ENCODE measurements at places on chromosomes 2 and 18.
A peak's percentile ranks its signal among the peaks of the same experiment; 100 is the strongest.

GRCh38 chr18:69628774-69629359, 228.2 kb downstream of the DOK6 start:
- ATAC-seq: no peak

- ATAC-seq: no peak
Measured at GRCh38 chr2:160687629-160688028, 194.0 kb upstream of the RBMS1 start.

DNA sequence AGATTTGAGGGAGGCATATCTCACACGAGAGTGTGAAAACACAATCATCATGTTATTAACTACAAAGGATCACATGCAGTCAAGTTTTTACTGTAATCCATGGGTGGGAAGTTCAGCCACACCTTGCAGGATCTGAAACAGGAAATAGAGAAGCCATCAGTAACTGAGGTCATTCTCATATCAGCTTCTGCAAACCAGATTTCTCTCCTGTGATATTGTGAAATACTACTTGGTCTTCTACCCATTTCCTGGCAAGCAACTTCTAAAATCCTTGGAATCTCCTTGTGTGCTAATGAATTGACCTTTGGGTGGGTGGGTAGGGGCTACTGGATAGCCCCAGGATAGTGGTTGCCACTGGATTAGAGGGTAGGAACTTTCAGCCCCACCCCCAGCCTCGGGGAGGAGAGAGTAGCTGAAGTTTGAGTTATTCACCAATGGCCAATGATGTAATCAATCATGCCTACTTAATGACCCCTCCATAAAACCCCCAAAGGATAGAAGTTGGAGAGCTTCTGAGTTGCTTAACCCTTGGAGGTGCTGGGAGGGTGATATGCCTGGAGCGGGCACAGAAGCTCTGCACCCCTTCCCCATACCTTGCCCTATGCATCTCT, 25.6 kb upstream of the TGIF1 start:
- peak; percentile 33 for ATAC-seq

- ATAC-seq: peak; percentile 62
Measured at GRCh38 chr2:161625314-161625919, 1.2 kb downstream of the SLC4A10 start.

DNA sequence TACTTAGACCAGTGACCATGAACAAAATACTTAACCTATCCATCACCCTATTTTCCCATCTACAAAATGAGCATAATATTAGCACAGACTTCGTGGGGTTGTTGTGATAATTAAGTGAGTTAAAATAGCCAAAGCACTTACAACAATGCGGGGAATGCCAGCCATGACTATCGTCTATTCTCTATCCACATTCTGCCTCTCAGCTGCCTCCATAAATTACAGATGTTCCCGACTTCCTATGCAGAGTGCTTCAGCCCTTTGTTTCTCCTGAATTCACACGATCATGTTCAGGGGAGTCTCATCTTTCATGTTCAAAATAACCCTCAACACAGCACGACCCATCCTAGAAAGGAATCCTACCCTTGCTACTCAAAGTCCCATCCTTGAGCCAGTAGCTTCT, 211.6 kb downstream of the EN1 start:
- peak; percentile 67 for ATAC-seq

DNA sequence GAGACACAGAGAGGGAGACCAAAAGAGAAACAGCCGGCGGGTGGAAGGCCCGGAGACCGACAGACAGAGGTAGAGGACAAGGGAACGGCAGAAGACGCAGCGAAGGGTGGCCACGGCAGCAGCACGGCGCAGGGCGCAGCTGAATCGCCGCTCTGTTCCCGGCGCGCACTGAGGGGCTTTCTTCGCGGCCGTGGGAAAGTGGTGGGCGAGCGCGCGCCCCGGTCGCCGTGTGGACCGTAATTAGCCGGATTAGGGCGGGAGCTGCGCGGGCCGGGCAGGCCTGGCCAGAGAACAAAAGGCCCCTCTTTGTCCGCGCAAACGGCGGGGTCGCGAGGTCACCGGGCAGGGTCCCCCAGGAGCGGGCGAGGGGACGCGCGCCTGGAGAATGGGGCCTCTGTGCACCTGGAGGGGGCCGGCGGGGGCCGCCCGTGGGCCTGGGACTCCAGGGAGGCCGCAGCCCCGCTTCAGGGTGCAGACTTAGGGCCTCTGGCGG, 158.3 kb downstream of the ZFP36L2 start:
- ATAC-seq: peak; percentile 56

- no peak for ATAC-seq
Measured at GRCh38 chr2:128787616-128788015, 468.9 kb upstream of the HS6ST1 start.

DNA sequence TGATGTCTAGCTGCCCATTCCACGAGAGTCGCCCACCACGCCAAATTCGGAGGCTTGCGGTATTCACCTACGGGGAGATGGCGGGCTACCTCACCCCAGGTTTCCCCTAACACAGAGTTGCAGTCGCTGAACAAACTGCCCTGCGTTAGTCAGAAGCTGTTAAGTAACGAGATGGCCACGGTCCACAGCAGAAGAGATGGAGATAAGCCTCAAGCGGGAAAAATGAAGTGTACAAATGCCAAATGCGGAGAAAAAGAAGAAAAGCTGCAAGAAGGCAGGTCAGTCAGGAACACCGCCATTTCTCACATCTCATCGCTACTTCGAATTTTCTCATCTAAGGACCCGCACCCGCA, 425 bp downstream of the ASB3 start:
- ATAC-seq: peak; percentile 26

GRCh38 chr2:112251271-112251670, 3.6 kb downstream of the ZC3H8 start:
- no peak for ATAC-seq

DNA sequence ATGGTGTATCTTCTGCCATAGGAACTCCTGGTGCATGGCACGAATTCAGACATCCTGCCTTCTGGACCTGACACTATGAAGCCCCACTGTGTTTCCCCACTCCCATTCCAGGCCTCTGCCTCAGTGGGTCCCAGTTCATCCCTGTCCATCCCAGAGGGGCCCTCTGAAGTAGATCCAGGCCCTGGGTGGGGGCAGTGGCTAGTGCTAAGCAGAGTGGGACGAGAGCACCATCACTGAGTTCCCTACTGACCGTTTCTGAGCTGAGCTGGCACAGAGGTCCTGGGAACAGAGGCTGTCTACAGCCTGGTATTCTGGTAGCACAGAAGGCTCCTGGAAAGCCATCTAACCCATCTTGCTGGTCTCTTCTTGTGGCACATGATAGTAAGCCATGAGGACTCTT, 54.0 kb downstream of the ATOH8 start:
- no peak for ATAC-seq

DNA sequence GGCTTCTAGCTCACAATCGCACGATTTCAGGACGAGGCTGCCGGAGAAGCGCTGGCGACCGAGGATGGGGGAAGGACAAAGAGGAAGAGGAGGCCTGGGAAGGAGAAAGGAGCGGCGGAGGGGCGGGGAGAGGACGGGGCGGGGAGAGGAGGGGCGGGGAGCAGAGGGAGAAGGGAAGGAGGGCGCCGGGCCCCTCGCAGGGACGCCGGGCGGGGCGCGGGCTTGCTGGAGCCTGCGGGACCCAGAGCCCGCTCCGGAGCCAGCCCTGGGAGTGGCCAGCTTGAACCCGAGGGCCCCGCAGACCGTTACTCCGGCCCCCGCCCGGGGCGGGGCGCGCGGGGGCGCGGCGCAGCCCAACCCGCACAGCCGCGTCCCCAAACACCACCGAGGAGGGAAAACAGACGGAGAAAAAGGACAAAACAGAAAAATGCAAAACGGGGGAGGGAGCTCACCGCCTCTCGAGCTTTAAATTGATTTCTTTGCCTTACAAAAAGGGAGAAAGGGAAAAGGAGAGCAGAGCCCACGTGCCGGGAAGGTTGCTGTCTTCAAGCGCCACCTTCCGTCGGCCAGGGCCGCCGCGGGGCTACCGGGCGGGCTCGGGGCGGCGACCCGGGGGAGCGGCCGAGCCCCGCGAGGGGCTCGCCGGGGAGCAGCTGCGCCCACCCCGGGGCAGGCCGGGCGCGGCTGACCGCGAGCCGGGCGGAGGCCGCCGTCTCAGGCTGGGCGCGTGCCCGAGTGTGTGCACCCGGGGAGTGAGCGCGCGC, 781 bp upstream of the SOX11 start:
- ATAC-seq: peak; percentile 61

DNA sequence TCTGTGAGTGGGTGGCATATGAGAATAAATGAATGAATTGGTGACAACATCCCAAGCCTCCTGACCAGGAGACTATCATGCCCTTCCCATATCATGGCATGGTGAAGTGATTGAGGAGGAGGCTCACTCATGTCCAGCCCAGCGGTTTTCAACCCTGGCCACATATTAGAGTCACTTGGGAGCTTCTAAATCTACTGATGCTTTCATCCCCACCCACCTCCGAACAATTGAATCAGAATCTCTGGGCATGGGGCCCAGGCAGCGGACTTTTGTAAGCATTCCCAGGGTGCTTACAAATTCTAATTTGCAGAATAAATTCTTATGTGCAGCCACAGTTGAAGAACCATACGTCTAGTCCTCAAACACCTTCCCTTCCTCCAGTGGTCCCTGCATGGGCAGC, 81.7 kb upstream of the SEC11C start:
- no peak for ATAC-seq

Data from motor neuron (in vitro differentiated cells).